ENCODE measurements at places on chromosomes 16 and 17.

GRCh38 chr17:8941980-8942622 is 23.4 kb downstream of the PIK3R5 start:
- DNase-seq, result no peak

- no peak for DNase-seq
These were observed 7.6 kb downstream of the PSME3IP1 start for GRCh38 chr16:57178196-57178595.

DNA sequence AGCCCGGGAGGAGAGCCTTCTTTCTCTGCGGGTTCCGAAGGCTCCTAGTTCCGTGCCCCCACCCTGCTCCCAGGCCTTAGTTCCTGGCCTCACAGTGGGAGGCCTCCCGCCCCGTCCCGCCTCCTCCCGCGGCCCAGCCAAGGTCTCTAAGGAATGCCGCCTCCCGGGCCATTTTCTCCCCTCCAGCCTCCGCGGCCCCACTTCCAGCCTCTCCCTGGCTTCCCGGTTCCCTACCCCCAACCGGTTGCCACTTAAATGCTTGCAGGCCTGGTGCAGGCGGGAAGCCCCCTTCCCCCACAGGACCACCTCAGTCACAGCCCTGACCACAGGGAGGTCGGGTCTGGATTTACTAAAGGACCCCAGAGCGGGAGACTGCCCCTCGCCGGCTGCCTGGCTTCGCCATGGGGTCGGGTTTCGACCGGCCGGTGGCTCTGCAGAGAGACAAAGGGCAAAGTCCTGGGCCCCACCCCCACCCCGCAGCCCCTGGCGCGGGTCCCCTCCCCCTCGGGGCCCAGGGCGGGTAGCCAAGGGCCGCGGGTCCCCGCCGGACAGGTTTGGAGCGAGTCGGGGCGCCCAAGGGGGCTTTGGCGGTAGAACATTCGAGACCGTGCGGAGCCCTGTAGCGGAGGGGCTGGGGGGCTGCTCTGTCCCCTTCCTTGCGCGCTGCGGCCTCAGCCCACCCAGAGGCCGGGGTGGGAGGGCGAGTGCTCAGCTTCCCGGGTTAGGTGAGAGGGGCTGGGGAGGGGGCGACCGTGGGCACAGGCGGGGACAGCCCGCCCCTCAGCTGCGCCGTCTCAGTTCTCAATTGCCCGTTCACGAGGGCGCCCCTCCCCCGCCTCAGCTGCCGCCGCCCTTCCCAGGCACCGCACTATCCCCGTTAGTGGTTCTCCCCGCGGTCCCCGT is 16.4 kb downstream of the IGF2BP1 start:
- no peak for DNase-seq

DNA sequence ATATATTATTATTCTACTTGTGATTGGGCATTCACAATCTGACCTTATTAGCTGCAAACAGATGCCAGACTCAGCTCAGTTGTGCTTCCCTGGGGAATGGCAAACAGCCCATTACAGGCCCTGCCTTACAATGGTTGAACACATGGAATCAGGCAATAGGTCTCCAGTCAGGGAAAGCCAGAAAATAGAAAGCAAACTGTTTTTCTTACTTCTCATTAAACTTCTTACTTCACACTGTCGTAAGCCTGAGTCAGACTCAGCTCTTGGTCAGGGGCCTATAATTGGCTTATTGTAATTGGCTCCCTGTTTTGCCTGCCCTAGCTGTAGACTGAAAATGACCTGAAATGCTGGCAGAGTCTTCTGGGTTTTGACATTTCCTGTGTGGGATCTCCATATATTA is 77.0 kb upstream of the CA10 start:
- DNase-seq, result no peak

GRCh38 chr16:89216315-89217137 is 977 bp upstream of the ZNF778 start:
- DNase-seq, result peak; percentile 86

DNA sequence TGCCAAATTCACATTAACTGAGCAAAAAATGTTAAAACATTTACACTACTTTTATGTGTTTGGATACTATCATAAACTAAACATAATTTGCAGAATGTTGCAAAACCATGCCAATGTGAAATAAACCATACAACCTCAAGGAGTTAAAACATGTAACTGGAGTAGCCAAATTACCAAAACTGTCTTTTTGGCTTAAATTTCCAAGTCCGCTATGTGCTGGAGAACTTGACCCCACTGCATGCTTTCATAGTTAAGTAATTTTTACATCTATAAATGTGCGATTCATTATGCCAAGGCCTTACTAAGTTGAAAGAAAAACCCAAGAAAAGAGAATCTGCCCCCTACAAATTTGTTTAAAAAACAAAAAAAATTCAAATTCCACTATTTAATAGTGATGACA is 28.2 kb downstream of the BRD7 start:
- DNase-seq, result no peak

- DNase-seq, result no peak
These were observed 42.8 kb upstream of the TNRC6A start for GRCh38 chr16:24686678-24687077.

Measured in suppressor macrophage treated with lipopolysaccharide for 1 hour (primary cell).